ENCODE measurements at places on chromosomes 3 and 15.

GRCh38 chr3:79672731-79673130, 95.1 kb downstream of the ROBO1 start:
- no peak for DNase-seq

- DNase-seq, result no peak
Measured at GRCh38 chr3:115670911-115671310, 47.6 kb downstream of the GAP43 start.

DNA sequence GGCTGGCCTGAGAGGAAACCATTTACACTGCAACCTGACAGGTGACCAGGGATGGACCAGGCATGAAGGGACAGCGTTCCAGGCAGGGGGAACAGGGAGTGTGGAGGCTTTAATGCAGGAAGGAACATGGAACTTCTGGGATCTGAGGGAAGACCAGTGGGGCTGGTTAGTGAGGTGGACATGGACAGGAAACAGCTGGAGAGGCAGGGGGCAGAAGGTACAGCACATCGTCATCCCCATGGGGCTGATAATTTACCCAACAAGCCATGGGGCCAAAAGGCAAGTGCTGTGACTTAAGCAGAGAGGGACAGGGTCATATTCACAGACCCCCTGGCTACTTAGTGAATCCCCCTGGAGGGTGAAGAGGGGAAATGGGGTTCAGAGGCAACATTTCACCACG, 77.0 kb upstream of the LARS2 start:
- no peak for DNase-seq

DNA sequence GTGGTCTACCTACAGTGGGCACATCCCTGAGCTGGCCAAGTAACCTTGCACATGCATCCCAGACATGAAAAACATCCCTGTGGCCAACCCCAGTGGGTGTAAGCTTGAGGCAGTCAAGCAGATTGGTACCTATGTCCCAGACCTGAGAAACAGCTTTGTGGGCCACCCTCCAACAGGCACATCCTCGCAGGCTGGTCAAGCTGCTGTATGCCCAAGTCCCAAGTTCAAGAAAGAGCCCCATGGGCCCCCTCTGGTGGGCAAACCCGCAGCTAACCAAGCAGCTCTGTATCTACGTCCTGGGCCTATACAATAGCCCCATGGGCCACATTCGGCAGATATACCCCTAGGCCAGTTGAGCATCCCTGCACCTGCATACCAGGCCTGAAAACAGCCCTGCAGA, 186.3 kb upstream of the GPR149 start:
- no peak for DNase-seq

- DNase-seq, result no peak
Measured at GRCh38 chr15:76386178-76386577, 49.6 kb downstream of the ISL2 start.

DNA sequence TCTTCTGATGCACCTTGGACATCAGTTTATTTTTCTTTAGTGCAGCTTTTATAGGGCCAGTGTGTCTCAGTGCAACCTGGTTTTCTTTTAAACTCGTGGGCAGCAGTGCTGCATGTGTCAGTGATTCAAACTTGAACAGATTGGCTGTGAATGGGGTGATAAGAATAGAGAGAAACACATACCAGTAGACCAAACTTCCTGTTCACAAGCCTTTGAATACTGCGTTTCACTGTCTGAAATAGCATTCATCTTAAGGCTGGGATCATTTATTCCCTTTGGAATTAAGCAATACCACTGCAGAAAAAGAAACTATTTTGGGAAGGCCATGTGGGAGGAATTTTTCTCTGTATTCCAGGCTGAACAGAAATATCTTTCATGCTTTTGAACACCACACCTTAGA, 51.7 kb downstream of the PHLDB2 start:
- DNase-seq, result no peak

- no peak for DNase-seq
Measured at GRCh38 chr3:159724627-159725026, 264.0 kb upstream of the IL12A start.

DNA sequence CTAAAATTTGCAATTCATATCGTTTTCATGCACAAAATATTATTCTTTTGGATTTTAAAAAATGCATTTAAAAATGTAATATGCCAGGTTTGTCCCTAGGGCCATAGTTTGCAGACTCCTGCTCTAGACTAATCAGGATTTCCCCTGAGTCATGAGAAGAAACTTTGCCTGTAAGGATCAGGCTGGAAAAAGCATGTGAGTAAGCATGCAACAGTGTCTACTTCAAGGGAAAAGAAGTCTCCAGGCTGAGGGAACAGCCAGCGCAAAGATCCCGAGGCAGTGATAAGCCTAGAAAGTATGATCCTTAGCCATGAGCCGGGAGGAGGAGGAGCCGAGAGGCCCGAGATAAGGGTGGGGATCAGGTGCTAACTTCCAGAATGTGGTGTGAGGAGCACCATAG, 382.8 kb upstream of the CFAP20DC start:
- DNase-seq, result no peak

DNA sequence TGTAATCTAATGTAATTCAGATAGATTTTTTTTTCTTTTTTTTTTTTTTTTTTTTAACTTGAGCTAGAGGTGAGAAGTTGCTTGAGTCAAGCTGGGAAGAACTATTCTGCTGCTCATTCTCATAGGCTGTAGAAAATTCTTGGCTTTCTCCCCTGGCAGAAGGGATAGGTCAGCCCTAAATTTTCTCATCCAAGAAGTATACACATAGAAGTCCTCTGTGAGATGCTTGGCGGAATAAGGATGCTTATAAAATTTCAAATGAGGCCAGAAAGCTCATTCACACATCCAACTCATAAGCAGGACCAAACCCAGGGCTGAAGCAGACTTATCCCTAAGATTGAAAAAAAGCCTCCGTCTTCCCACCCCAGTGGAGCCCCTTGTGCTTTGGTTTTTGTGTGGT, 572.5 kb downstream of the SQOR start:
- no peak for DNase-seq

DNA sequence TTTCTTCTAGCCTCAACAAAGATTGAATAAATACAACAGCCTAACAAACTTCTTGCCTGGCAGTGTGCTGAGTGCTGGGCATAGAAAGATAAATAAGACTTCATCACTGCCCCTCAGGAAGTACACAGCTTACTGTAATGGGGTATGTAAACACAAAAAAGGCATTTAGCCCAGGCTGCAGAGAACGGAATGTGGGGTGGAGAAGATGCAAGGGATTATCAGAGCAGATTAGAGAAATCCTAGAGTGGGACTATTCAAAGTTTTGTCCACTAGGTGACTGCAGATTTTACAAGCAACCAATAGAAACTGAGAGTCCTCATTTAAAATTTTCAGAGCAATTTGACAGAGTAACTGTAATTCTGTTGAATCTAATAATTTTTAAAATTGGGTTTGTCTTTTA, 35.4 kb upstream of the TSC22D2 start:
- no peak for DNase-seq

DNA sequence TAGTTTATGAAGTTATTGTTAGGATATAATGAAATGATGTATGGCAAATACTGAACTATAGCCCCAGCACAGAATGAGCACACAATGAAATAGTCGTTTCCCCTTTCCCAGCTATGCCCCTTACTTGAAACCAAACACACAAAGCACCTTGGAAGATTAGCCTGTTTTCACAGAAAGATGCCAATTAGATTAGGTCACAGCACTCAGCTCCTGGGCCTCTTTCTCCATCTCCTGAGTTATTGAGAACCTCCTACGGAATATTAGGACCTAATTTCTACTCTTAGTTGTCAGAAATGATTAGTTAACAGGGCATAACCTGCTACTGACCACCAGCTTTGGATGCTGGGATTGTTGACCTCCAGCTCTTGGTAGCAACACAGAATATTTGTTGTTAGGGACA, 269.4 kb upstream of the ROPN1 start:
- no peak for DNase-seq

GRCh38 chr15:94164971-94165370, 66.4 kb upstream of the MCTP2 start:
- DNase-seq, result no peak

DNA sequence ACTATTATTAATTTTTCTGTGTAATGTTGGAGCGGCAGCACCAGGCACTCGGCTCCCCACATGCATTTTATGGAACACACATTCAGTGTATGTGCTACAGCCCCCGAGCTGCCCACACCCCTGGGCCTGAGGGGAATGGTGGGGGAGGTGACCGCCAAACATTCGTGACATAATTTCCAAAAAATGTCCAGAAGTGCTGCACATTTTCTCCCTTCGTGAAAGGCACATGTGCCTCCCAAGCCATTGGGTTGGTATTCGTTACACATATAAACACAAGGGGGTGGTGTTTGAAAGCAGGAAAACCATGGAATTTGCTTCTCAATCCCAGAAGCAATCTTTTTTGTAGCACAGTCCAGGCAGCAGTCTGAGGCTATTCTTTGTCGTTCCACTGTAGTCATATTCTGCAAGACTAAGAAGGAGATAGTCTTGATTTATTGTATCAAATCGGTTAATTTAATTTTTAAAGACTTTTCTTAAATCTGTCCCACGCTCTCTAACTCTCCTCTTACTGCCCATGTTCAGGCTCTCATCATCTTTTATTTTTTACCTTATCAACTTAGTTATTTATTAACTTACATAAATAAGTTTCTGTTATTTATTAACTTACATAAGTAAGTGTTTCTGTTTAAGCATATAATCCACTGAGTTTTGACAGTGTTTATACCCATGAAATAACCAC, 39.2 kb upstream of the POLR2M start:
- no peak for DNase-seq

DNA sequence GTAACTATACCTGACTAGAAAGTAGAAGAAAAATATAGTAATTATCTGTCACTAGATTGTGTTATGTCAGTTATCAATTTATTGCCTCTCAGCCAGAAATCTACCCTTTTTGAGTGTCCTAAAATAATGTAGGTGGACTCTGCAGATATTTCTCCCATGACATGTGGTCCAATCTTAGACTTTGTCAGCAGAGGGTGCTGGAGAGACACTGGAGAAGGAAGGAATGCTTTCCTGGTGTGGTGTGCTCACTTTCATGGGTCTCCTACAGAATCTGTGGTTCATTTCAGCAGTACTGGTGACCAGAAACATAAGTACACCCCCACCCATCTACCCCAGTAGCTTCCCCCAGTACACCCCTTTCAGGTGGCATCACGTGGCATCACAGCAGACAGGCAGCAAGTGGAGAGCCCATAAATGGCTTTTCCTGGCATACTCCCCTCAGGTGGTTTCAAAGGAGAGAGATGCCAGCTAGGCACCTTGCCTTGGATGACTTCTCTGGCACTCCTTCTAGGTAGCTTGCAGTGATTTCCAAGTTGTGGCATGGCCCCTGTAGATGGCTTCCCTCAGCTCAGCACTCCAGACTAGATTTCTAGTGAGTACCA, 114.7 kb downstream of the GADL1 start:
- DNase-seq, result peak; percentile 44

DNA sequence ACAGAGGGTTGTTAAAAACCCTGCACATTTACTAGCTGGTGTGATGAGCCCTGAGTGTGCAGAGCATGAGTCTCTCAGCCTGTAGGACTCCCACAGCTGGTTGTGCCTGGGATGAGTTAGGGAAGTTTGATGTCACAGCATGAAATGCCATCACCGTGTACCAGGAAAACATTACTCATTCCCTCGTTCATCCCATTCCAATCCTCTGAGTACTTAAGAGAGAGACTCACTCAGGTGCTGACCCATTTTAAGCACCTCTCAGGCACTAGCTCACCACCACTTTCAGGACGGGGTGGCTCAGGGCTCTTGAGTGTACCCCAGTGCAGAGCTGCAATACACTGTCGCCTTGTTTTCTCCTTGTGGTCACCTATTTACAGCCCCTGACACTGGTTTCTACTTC, 18.7 kb downstream of the MGLL start:
- no peak for DNase-seq

DNA sequence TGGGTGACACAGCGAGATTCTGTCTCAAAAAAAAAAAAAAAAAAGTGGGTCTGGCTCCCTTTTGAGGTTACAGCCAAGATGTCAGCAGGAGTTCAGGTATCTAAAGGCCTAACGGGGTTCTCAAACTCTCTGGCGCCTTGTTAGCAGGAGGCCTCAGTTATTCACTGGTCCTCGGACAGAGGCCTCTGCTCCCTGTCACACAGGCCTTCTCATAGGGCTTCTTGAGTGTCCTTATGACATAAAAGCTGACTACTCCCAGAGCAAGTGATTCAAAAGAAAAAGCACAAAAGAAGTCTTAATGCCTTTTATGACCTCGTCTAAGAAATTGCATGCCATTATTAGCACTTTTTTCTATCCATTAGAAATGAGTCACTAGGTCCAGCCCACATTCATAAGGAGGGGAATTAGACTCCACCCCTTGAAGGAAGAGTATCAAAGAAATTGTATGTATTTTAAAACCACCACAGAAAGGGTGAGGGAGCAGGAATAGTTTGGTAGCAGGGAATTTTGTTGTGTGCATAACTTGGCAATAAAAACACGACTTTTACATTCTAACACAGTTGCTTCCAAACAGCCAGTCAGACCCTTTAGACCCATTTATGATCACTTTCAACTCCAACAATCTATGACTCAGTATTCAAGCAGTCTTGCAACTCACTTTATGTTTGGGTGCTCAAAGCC, 90.3 kb downstream of the MEX3B start:
- no peak for DNase-seq

DNA sequence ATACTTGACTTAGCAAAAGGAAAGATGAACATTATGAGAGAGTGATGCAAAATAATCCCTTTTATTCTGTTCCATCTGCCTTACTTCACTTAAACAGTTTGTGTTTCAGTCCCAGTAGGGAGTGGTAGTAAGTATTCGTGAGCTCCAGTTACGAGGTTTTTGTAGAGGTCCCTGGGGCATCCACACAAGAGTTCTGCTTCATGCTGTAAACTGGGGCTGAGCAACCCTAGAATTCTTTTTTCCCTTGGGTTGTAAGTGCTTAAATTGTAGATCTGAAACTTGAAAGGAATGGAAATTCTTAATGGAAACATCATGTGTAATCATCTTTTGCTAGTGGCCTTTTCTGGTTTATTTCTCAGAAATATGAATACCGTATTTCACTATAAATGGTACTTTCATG, 79.5 kb downstream of the SEMA6D start:
- DNase-seq, result no peak

GRCh38 chr15:78453447-78453846, 15.4 kb downstream of the IREB2 start:
- DNase-seq, result no peak

DNA sequence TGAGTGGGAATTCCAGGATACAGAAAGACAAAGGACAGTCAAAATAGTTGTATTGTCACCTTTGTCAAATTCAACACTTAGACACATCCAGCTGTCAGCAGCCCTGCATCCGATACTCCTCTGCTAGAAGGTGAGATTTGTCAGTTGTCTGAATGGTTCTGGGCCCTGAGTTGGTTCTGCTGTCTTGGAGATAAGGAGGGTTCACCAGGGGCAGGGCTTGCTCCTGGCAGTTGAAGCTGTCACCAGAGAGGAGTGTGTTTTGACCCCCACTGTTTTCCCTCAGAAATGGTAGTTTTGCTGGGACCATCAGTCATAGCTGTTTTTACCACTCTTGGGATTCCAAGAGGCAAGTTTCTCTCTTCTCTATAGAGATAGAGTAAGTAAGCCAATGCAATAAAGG, 3.2 kb upstream of the KY start:
- no peak for DNase-seq

GRCh38 chr3:158111861-158112260, 2.0 kb downstream of the RSRC1 start:
- no peak for DNase-seq
